ENCODE measurements at places on chromosomes 4 and X.

GRCh38 chrX:41512394-41512793, 65.3 kb downstream of the NYX start:
- DNase-seq, result no peak

- no peak for DNase-seq
These were observed 169.8 kb upstream of the GALNT7 start for GRCh38 chr4:172998527-172999469.

DNA sequence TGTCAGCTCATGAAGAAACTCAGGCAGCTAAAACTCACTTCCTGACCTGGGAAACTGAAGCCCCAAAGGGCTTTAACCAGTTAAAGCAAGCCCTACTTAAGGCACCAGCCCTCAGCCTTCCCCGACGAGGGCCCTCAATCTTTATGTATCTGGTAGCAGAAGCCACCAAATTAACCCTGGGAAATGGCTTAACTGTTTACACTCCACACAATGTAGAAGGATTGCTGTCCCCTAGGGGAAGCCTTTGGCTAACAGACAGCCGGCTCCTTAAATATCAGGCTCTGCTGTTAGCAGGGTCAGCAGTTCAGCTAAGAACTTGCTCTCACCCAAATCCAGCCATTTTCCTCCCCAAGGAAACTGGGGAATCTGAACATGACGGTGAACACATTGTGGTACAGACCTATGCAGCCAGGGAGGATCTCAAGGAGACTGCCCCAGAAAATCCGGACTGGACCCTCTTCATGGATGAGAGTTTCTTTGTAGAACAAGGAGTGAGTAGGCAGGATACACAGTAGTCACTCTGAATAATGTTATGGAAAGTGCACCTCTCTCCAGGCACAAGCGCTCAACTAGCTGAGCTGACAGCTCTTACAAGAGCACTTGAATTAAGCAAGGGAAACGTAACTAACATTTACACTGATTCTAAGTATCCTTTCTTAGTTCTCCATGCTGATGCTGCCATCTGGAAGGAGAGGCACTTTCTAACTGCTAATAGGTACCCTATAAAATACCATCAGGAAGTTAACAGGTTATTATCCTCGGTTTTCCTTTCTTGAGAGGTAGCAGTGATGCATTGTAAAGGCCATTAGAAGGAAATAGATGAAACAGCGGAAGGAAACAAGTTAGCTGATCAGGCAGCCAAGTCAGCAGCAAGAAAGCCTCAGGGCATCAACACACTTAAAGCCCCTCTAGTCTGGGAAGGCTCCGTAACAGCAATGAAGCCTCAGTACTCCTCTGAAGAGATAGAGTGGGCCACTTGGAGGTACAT, 9.6 kb upstream of the NAF1 start:
- DNase-seq, result no peak

DNA sequence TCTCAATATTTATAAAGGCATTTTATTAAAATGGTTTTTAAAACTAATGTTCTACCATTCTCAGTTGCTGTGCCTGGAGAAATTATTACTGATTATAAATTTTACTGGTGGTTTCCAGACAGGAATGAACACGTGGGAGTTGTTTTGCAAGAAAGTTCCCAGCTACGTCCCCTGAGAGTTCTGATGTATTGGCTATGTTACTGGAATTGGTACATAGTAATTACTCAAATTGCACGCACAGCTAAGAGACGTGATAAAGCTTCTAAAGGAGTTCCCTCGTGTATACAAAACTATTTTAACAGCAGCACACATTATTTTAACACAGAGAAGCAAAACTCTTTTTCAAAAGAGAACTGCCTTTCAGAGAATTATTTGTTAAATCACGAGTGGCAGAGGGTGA, 292.2 kb downstream of the NLGN4X start:
- no peak for DNase-seq

DNA sequence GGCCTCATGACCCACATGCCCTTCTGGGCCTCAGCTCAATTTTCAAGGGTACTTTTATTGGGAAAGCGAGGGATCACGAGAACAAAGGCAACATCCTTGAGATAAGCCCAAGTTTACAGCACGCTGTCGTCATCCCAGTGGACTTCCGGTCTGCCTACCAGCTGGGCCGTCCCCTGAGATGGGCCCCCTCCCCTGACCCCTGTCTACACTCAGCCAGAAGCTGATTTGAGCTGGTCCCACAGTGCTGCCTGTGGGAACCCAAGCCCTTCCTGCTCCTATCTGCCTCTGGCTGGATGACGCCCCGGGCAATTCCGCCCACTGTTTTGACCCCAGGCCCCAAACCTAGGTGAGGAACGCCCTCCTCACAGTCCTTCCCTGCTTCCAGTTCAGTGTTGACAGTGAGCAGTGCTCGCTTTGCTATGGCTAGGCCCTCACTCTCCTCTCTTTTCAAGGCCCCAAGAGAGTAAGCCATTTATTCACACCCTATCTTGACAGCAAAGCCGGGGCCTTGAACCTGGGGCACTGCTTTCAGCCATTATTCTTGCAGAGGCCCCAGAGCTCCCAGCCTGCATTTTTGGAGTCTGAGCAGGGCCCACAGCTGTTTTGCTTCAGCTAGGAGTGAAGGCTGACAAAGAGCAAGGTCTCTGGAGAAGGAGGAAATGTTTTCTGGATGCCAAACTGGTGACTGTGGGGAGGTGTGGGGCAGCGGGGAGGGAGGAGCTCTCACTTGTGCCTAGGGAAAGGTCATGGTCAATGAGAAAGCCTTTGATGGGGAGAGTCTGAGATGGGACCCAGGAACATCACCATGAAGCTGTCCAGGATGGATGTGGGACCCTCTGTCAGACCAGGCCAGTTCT, 164.6 kb upstream of the BCOR start:
- DNase-seq, result no peak

DNA sequence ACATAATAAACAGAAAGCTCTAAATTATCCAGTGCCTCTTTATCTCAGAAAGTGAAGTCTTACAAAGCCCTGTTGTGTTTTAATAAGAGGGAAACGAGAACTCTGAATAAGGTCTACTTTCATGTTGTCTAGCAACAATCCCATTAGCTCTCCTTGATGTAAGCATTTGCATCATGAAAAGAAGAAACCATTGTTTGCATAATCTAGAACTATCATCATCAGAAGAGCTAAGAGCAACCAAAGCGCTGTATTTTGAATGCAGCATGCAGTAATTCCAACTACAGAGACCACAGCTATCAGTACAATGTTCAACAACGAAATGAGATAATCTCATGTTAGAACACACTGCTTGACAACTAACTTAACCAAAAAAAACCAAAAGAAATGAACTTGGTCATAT, 257.1 kb downstream of the CAMK2D start:
- DNase-seq, result no peak

- DNase-seq, result no peak
These were observed 321.3 kb downstream of the TMA16 start for GRCh38 chr4:163815776-163816175.

- DNase-seq, result no peak
These were observed at the start of gene DAPP1 for GRCh38 chr4:99816545-99817308. DAPP1 (plus strand) TSS chr4:99816827; CDS start chr4:99816914, 87 bp downstream.

- DNase-seq, result no peak
These were observed 98.0 kb upstream of the NDP start for GRCh38 chrX:44071070-44071645.

- DNase-seq, result no peak
These were observed 43.9 kb downstream of the PTTG2 start for GRCh38 chr4:38004062-38004461.

- no peak for DNase-seq
These were observed 14.5 kb upstream of the TXLNG start for GRCh38 chrX:16771483-16772398.
